Activated CD8-positive, alpha-beta memory T cell treated with anti-CD3 and anti-CD28 coated beads for 1 hour (primary cell): ENCODE measurements at places on chromosomes 2 and 18.

DNA sequence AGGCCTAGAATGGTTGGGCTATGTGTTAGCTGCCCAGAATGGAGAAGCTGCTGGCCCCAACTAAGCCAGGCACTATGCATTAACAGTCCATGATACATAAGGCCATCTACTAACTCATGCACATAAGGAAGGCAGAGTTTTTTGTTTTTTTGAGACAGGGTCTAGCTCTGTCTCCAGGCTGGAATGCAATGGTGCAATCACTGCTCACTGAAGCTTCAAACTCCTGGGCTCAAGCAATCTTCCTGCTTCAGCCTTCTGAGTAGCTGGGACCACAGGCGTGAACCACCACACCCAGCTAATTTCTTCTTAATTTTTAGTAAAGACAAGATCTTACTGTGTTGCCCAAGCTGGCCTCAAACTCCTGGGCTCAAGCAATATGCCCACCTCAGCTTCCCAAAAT lies 37.6 kb downstream of the GPR45 start:
- no peak for DNase-seq

DNA sequence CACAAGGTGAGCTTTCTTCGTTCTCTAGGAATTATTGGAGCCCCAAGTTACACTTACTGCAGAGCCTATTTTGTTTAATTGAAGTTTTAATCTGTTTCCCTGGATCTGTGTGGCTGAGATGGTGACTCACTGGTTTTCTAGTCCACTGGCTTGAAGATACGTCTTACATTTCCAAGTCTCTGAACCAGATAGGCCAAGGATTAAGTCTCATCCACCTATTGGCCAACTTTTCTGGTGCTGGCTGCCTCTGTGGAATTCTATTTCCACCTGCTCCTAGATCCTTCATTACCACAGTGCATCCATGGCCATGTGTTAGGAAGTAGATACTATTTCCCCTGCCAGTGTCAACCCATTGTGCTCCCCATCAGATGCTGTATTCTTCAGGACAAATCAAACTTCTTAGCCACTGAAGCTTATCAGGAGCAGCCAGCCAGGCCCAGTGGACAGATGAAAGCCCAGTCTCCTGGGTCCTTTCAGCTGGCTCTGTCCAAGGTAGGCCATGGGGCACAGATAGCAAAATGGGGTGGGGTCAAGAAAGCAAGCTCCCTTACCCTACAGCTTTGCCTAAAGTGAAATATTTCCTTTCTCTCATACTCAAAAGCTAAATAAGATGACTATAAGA lies 198.8 kb upstream of the TCF4 start:
- no peak for DNase-seq

- no peak for DNase-seq
These were observed 99.8 kb downstream of the PDE11A start for GRCh38 chr2:177972782-177973181.

DNA sequence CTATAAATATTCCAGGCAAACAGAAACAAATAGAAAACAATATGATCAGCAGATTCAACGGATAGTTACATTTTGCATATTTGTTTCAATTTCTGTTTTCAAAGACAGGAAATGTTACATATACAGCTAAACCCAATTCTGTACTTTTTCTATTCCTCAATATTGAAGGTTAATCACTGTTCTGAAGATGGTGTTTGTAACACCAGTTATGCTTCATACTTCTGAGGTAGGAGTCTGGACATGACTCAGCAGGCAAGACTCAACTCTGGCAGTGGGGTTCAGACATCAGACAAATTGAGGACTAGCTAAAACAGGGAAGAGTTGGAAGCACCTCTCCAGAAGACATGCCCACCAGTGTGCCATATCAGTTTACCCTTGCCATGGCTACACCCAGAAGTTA lies 16.6 kb downstream of the SERPINB13 start:
- DNase-seq = no peak

DNA sequence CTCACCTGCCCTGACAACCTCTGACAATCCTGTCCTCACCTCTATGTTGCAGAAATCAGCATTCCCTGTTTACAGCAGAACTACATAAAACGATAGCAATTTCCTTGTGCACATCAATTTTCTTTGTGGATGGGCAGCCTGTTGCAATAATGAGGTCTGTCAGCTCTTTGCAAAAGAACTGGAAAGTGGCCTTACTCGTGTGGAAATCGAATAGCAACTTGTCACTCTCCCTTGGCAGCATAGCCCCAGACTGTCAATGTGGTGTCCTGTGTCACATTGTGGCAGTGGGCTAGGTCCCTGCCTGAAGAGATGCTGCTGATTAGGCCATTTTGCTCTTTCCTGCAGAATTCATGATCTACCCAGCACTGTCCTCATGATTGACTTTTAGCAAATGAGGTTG lies 531.9 kb downstream of the CCDC85A start:
- DNase-seq = no peak

DNA sequence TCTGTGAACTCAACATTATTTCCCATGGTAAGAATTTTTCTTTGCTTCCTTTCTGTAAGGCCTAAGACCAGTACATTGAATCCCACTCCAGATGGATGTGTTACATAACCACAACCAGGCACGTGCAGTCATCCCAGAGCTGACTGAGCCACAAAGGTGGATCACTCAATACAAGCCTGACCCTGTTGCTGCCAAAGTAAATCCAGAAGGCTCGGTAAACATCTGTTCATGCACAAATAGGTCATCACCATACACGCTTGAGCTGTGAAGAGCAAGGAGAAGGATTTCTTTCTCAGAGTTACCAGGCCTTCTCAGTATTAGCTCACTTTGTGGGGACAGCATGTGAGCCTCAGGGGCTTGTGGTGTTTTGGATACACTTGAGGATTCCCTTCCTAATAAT lies 791.4 kb upstream of the FANCL start:
- DNase-seq = no peak

GRCh38 chr2:158788951-158789350 lies 6.2 kb upstream of the DAPL1 start:
- DNase-seq = no peak

DNA sequence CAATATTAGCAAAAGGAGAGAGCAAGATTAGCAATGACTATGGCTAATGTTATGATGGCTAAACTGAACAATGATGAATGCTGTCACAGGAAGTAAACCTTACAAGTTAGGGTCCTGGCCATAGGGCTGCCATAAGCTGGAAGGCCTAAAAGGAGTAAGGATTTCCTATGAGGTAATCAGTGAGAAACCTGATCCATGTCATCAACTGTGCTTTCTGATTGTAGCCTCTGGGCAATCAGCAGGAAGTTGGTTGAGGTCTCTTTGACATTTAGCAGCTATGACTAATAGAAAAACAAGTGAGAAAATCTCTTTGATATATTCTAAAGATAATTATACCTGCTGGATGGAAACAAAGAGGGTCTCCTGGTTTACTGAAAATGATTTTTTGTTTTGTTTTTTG lies 193.0 kb downstream of the RAB3GAP1 start:
- no peak for DNase-seq

- DNase-seq = no peak
These were observed 646.1 kb downstream of the IRS1 start for GRCh38 chr2:226153553-226153952.
